ENCODE measurements at places on chromosomes 4 and X.

DNA sequence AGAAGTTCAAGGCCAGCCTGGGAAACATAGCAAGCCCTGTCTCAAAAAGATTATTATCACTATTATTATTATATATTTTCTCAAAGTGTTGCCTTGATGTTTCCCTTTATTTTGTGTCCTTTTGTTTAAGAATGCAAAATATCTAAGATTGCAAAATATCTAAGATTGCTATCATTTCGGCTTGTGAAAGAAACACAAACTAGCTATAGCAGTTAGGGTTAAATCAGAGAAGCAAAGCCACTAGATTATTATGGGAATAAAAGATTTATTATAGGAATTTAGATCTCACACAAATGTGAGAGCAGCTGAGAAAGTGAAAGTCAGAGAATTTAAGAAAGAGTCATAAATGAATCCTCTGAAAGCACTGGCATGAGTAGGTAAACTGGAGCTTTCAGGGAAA lies 18.0 kb upstream of the TMEM184C start:
- DNase-seq, result no peak

- no peak for DNase-seq
These were observed 264.0 kb upstream of the SLIT2 start for GRCh38 chr4:19987746-19988145.

DNA sequence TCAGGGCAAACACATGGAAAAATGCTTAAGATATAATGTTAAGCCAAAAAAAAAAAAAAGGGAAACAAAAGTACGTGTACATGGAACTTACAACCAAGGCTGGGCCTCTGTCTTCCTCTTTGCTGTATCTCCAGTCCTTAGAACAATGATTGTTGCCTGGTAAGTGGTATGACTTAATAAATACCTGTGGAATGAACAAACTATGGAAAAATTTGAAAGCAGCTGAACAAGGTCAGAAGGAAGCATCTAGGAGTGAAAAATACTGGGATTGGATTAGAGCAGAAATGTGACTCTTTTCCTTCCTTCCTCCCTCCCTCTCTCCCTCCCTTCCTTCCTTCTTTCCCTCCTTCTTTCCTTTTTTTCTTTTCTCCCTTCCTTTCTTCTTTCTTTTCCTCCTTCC lies 54.2 kb upstream of the SMIM10 start:
- DNase-seq, result no peak

GRCh38 chr4:159770969-159771368 lies 668.1 kb downstream of the RAPGEF2 start:
- no peak for DNase-seq

GRCh38 chr4:42519803-42520417 lies 122.6 kb downstream of the SHISA3 start:
- peak; percentile 62 for DNase-seq

- no peak for DNase-seq
These were observed 40.4 kb downstream of the COL4A6 start for GRCh38 chrX:108397627-108398391.
